ENCODE measurements at places on chromosomes 6 and 20.

DNA sequence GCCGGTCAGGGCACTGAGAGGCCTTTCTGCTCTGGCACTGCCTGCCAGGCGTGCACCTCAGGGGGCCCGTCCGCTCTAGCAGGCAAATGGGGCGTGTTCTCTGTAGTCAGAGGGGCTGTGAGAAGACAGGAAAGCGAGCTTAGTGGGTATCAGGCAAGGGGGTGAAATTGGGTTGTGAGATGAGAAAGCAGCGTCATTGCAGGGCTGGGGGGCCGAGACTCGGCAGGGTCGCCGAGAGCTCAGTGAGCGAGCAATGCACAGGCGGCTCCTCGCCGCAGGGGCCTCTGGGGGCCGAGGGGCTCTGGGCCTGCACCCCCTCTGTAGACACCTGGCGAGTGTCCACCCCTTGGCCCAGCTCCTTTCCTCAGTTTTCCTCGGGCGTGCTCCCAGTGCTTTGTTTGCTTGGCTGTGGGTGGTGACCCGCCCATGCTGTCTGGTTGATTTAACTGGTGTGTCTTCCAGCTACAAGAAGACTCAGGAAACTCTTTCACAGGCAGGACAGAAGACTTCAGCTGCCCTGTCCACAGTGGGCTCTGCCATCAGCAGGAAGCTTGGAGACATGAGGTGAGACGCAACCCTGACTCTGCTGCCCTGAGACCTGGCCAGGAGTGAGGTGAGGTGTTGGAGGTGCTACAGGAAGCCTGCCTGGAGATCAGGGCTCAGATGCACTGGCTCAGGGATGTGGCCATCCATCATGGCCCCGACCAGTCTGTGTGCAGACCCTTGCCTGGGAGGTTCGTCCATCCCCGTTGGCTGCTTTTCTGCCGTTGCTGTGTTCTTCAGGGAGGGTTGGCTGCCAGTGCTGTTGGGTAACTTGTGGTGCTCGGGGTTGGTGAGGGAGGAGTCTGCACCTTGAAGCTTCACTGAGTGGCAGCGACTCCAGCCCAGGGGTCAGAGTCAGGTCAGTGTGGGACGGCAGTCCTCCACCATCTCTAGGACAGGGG lies 12.4 kb upstream of the DNAJC5 start:
- no peak for DNase-seq

GRCh38 chr20:5211803-5212714 lies 85.3 kb downstream of the CDS2 start:
- DNase-seq: no peak

- DNase-seq: no peak
Observed at GRCh38 chr6:153126218-153126617, 4.9 kb downstream of the RGS17 start.

- DNase-seq: no peak
Observed at GRCh38 chr6:167703347-167703746, 123.4 kb upstream of the AFDN start.

DNA sequence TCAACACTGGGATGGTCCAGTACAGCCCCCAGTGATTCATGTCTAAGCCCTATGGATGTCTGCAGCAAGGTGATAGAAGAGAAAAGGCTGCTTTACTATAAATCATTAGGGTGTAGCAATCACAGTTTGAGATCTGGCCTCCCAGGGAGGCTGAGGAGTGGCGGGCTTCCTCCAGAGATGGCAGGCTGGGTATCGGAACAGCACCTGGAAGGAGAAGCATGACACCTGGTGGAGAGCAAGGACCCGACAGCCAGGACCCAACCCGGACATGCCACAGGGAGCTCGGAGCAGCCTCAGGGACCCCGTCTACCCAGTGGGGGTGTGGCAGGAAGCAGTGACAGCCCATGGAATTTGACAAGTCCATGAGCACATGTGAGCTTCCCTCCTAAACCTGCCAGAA lies 114.8 kb upstream of the CD93 start:
- no peak for DNase-seq

DNA sequence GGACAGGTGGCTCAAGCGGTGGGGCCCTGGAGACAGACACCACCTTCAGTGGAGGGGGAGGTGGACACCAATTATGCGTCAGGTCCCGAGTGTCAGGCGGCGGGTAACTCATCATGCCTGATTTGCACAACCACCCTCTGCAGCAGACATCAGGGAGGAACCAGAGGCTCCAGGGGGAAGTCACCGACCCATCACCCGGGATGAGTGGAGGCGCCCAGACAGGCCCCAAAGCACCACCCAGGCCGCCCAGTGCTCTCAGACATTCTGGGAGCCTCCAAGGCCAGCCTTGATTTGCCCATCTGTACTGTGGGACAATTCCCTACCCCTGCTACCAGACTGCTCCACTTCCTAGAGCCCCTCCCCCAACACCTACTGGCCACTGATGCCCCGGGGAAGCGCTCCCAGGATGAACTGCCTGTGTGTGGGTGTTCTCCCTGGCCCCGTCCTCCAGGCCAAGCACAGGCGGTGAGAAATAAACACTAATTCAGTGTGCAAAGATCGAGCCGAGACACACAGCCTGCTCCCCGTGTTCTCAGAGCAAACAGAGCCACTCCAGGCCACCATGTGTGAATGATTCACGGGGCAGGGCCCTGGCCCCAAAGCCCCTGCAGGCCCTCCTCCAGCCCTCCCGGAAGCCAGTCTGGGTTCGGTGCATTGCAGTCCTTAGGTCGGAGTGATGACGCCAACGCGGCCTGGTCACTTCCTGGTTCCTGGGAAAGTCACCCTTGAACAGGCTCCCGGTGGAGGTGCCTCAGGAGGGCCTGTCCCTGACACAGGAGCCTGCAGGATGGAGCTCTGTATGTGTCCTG lies 107.2 kb downstream of the ASXL1 start:
- no peak for DNase-seq

DNA sequence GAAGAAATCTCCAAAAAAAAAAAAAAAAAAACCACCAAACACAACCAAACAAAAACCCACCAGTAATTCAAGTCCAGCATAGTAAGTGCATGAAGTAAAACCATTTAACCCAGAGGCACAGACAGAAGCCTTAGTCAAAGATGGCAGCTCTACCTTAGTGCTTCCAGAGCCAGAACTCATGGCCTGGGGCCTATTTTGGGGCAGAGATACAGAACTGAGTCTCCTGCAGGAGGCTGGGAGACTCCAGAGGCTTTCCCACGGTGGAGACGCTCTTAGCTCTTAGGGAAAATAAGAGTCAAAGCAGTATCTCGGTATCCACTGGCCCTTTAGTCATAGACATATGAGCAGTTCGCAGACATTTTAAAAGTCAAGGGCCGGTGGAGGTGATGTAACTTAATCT lies 129.5 kb downstream of the GPX5 start:
- no peak for DNase-seq

DNA sequence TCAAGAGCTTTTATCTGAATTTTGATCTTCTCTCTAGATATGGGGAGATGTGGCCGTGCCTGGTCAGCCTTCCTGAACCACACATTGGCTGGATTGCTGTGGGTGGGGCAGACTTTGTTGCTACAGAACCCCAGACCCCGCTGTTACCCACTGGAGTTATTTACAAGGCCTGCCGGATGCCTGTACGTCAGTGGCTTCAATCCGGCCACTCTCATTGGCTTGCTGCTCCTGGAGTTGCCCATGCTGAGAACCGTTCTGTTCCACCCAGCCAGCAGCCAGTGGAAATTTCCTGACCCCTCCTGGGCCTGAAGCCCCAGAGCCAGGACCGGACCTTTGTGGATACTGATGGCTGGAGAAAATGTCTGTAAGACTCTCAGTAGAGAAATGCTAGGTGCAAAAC lies 101.9 kb downstream of the TFAP2C start:
- DNase-seq: no peak

- no peak for DNase-seq
Observed at GRCh38 chr6:36610956-36611336, 16.8 kb downstream of the SRSF3 start.

- no peak for DNase-seq
Observed at GRCh38 chr6:5471637-5472398, 210.5 kb downstream of the FARS2 start.

DNA sequence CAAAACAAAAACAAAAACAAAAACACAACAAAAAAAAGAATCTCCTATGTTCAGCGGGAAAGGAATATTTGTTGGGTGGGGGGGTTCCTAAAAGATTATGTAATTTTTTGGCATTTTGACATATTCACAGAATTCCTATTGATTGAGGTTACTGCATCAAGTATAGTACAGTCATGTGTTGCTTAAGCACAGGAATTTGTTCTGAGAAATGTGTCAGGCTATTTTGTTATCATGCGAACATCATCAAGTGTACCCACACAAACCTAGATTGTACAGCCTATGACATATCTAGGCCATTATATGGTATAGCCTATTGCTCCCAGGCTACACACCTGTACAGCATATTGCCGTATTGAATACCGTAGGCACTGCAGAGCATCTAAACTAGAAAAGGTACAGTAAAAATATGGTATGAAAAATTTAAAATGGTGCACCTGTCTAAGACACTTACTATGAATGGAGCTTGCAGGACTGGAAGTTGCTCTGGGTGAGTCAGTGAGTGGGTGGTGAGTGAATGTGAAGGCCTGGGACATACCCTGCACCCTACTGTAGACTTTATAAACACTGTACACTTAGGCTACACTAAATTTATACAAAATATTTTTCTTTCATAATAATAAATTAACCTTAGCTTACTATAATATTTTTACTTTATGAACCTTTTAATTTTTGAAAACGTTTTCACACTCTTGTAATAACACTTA lies 110.6 kb downstream of the CDKAL1 start:
- DNase-seq: no peak

- no peak for DNase-seq
Observed at GRCh38 chr6:89853068-89853467, 23.4 kb downstream of the CASP8AP2 start.

GRCh38 chr20:15058841-15059240 lies 721.4 kb upstream of the FLRT3 start:
- no peak for DNase-seq

DNA sequence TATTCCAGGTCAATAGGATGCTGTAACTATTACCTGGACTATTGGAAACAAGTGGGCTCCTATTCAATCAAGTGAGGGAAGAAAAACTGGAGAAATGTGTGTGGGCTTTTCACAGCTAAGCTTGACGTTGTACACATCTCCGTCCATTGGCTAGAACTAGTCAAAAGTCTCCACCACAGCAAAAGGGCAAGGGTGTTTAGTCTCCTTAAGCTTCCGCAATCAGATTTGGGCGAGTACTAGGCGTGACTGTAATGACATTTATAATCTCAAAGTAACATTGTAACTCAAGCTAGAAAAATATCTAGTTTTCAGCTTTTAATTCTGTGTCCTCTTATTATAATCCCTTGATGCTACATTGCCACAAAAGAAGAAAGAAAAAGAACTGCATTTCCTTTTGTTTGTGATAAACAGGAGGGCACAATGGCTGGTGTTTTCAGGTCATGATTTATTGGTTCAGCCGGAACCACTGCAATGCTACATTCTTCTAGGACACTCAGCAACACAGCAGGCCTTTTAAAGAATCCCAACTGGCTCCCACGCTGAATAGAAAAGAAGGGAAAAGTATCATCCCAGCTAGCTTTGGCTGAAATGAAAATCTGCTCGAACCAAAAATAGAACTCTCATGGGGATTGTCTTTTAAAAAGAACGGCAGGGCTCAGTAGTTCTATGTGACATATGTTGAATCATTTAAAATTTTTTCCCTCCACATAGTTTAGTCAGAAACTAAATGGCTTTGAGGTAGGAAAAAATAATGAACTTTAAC lies 387.7 kb downstream of the BTBD3 start:
- DNase-seq: no peak

GRCh38 chr20:23613676-23614075 lies 8.0 kb upstream of the CST9 start:
- no peak for DNase-seq

DNA sequence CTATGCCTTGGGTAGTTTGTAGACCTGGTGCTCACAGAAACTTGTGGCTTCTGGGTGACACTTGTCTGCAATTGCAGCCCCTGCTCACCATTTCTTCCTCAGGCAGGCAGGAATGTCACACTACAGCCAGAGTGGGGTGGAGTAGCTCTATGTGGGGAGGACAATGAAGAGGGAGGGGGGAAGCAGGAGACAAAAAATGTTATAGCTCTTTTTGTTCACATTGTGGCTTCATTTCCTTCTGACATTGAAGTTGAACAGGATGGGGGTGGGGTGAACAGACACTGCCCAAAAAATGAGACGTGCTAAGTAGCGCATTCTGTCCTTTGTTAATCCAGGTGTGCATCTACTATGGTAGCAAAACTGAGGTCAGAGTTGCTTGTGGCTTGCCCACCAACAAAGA lies at the start of gene THEMIS:
THEMIS (minus strand) TSS at position 124 of the 400 bp plus-strand sequence. CDS start 126 bp downstream, outside the sequence.
- DNase-seq: no peak

DNA sequence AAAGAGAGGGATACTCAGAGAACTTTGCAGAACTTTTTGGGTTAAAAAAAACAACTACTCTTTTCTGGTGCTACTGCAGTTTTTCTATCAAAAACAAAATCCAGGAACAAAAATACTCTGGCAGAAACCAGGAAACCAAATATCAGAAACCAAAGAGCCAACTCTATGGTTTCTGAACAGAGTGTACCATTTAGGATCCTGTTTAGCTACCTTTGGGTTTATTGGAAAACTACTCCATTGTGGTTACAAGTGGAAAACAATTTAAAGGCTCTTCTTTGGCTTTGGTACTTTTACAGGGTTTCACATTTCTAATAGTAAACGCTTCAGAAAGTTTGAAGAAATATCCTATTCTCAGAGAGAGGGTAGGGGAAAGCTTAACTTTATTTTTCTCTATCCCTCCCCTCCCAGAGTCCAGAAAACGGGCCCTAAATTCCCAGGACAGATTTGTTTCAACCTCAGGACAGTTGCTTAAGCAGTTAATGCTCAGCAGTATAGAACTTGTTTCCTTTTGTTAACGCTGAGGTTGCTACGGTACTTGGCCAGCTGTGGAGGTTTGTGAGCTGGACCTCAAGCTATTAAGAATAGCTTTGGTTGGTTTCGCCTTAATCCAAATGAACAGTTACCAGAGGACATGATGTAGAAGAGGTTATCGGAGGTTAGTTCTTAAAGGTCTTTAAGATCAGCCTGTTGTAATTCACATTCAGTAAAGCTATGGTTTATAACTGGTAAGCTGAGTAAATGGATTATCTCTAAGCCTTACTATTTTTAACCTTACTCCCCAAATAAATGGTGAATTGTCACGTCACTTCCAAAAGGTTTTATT lies 47.9 kb downstream of the FOXO3 start:
- no peak for DNase-seq

DNA sequence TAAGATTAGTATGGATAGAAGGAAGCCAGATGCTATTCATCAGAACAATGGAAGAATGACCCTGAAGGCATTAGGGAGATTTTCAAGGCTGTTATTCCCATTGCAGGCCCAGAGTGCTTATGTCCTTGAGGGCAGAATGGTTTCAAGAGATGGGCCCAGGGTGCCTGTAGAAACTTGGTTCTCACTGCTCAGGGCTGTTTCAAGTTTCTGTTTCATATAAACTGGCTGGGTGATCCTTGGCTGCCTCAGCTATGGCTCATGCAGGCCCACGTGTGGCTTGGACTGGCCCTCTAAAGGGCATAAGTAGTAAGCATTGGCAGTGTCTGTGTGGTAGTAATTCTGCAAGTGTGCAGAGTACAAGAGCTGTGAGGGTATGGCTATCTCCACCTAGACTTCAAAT lies 540.9 kb upstream of the MAN1A1 start:
- DNase-seq: no peak

GRCh38 chr6:56335726-56336125 lies 88.3 kb upstream of the COL21A1 start:
- no peak for DNase-seq

Measured in activated CD4-positive, CD25-positive, alpha-beta regulatory T cell treated with anti-CD3 and anti-CD28 coated beads, Interleukin-2, amount 50 U/mL, for 72 hours (primary cell).